Natural killer cell (primary cell): ENCODE measurements at places on chromosomes 3 and 15.

- DNase-seq = no peak
Measured at GRCh38 chr15:71304681-71305080, 189.4 kb downstream of the THSD4 start.

- no peak for DNase-seq
Measured at GRCh38 chr3:38616111-38616510, 33.4 kb downstream of the SCN5A start.

DNA sequence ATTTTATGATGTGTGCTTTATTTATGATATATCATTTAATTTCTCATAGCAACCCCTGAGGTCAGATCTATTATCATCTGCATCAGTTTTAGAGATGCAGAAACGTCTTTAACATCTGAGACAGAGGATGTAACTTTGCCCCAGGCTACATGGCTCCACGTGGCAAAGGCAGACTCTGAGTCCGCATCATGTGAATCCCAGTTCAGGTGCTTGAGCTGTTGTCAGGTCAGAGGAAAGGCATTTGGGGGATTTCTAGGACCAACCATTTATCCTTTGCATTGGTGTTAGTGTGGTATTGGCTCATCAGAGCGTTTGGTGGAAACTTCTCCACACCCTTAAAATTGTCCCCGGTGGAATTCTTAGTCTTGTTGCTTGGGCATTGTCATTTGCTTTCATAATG, 10.8 kb downstream of the CACNA2D3 start:
- DNase-seq = no peak

DNA sequence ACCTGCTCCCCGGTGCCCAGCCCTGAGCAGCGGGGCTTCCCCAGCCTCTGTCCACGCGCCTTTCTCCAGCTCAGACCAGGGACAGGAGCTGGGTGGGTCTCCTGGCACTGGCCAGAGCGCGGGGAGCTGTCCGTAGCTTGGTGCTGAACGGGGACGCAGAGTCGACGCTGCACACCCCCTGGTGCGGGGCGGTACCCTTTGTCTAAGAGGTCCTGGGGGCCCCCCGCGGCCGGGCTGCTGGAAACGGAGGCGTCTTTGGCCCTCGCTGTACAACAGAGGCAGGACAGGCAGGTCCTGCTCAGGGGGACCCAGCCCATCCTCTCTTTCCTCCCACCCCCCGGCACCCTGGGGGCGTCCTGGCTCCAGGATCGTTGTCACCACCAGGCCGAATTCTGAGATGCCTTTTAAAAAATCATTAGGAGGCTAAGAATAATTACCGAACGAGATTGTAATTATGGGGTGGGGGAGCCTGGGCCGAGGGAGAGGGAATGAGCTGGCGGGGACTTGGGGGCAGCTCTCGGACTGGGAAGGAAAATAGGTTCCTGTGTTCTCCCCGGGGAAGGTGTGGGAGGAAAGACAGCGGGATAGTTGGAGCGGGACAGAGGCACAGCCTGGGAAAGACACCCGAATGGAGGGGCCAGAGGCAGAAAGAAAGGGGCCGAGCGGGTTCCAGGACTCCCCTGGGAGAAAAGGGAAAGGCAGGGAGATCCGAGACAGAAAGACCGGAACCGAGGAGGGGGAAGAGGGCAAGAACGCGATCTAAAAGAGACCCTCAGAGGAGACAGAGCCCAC, 4.1 kb upstream of the SKOR1 start:
- peak; percentile 59 for DNase-seq
